ENCODE measurements at places on chromosomes 2 and 18.
A peak's percentile ranks its signal among the peaks of the same experiment; 100 is the strongest.

DNA sequence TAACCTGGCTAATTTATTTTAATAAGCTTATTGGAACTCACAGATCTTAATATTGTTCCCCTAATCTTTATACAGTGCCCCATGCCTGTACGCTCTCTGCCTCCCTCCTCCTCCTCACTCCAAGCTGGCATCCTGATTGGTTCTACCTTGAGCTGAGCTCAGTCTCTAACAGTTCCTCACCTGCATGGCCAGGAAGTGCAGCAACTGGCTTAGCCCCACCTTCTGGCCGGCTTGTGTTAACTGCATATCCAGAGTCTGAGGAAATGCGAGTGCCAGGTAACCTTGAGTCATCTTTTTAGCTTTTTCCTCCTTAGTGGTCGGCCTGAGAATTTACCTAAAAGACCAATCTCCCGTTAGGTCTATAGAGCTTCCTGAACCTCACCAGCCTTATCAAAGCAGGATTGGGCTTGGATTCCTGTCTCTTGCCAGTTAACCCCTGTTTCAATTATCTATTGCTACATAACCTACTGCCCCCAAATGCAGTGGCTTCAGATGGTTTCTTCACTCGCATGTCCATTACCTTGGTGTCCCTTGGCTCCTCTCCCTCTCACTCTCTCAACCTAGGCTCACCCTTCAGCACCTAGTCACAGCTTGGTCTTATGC lies 89.5 kb upstream of the STK39 start:
- DNase-seq, result peak; percentile 54

GRCh38 chr2:2806711-2807110 lies 475.6 kb upstream of the MYT1L start:
- DNase-seq, result no peak

- DNase-seq, result no peak
These were observed 19.9 kb upstream of the SCN7A start for GRCh38 chr2:166513952-166514351.

DNA sequence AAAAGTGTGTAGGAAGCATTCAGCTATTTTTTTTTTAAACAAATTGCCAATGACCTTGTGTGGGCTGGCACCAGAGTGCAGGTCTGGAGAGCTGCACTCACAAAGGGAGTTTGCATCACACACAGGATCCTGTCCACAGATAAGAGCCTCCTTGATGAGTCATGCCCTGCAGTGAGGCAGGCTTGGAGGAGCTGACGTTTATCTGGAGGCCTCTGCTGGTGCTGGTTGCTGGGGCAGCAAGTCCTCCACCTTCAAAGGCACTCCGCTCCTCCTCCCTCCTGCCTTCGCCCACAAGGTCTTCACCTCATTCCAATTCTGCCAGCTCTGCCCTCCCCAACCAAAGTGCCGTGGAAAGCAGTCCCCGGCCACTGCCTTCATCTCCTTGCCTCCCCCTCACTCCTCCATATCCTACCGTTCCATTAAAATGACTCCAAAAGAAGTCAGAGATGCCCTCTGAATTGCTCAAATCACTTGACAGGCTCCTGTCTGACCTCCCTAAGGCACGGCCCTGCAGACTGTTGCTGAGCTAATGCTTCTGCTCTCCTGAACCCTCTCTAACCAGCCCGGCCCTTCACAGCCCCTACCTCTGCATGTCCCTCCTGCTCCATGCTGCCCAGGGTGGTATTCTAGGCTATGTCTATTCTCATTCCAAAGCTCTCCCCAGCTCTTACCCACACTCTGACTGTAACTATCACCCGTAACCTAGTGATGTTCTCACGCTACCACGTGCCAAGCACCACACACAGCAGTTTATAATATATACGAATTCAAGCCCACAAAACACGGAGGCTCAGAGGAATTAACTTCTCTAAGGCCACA lies 30.9 kb downstream of the LONRF2 start:
- peak; percentile 54 for DNase-seq

DNA sequence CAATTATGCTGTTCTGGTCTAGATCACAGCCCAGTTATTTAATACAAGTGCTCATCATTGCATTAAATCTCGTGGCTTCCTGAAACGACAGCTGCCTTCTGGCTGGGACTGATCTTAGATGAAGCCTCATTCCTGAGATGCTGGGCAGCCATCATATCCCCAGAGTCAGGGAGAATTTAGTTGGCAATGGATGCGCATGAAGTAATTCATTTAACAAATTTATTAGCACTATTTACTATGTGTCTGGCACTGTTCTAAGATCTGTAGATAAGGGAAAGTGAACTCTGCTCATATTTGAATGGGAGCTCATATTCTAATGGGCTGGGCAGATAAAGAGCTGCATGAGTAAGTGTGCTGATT lies 244.7 kb downstream of the KCNS3 start:
- no peak for DNase-seq

- no peak for DNase-seq
These were observed 199.4 kb downstream of the CYRIA start for GRCh38 chr2:16466133-16466820.

GRCh38 chr2:14535156-14535555 lies 97.4 kb upstream of the LRATD1 start:
- no peak for DNase-seq

GRCh38 chr2:64296695-64297346 lies 152.6 kb upstream of the PELI1 start:
- no peak for DNase-seq

GRCh38 chr2:166671235-166671634 lies 177.2 kb upstream of the SCN7A start:
- DNase-seq, result no peak

DNA sequence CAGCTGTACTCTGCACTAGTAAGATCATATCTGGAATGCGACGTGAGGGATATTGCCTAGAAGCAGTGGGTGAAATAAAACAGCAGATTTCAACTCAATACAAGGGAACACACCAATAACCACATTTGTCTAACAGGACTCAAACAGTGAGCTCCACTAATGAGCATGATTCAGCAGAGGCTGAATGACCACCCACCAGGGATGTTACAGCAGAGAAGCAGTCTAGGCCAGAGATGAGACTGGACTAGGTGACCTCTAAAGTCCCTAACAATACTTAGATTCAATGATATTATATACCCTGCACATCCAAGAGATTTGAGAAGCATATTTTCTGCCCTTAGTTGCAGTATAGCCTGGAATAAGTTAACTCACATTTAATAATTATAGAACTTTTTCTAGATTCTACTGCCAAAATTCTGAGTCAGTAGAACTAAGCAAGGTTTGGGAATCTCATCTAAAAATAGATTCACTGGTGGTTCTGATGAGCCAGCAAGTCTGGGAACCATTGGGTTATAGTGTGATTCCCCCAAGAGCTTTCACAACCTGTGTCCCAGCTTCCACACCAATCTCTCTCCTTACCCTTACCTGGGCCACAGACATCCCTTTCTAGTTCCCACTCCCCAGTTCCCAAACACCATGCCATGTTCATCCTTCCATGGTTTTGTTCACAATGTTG lies 6.3 kb downstream of the THOC1 start:
- no peak for DNase-seq

DNA sequence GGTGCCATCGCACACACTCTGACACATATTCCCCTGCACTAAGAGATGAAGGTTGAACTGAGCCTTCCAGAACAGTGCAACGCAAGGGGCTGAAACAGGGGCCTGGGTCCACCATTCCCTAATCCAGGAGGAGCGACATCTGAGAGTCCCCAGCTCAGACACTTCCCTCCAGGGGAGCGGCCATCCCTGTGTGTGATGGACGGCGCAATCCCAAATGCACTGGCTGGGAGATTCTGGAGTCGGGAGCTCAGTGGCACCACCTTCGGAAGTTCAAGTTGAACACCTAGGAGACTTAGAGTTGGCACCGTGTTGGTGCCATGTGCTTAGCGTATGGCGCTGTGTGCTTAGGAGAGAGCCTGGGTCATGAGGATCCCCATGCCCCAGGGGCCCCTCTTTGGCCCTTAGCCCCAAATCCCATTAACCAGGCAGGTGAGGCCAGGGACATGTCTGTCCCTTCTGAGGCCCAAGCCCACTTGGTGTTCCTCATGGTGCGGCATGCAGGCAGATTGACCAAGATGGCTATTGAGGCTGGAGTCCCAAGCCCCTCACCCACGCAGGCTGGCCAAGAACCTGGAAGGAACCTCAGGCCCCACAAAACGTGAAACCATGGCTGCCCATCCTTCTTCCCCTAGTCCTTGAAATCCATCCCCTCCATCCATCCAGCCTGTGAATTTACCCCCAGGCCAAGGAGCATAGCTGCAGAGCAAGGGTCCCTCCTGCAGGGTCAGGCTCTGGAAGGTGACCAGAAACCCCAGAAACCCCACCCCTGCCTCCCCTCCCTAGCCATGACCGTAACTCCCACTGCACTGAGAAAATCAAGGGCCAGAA lies 114.1 kb upstream of the OTOS start:
- no peak for DNase-seq

- no peak for DNase-seq
These were observed 74.2 kb upstream of the TFCP2L1 start for GRCh38 chr2:121359170-121359569.

DNA sequence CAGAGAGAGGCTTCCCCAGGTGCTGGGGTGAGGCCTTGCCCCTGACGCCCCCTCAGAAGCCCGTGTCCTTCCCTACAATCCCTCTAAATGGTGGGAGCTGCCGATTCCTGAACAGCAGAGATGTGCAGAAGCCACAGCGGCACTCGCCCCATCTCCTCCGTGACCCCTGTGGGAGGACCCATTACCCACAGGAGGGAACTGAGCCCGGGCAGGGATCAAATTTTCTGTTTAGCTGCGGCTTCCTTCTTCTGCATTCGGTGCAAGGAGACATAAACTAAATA lies 181.2 kb upstream of the RAB6C start:
- no peak for DNase-seq

DNA sequence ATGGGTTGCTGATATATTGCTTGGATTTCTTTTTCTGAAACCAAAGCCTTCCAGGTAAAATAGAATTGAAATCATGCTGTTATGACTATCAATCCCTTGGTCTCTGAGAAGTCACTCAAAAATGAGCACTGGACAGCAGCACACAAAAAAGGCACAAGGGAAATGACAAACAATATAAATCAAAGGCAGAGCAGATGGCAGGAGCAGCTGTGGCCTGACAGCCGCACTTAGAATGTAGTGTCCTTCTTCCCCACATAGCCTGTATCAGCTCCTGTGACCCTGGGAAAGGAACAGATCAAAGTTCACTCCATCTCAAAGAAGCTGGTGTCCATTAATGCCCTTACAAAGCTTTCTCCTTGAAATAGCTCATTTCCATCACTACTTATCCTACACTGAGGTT lies 326.7 kb downstream of the SUCLG1 start:
- DNase-seq, result no peak

DNA sequence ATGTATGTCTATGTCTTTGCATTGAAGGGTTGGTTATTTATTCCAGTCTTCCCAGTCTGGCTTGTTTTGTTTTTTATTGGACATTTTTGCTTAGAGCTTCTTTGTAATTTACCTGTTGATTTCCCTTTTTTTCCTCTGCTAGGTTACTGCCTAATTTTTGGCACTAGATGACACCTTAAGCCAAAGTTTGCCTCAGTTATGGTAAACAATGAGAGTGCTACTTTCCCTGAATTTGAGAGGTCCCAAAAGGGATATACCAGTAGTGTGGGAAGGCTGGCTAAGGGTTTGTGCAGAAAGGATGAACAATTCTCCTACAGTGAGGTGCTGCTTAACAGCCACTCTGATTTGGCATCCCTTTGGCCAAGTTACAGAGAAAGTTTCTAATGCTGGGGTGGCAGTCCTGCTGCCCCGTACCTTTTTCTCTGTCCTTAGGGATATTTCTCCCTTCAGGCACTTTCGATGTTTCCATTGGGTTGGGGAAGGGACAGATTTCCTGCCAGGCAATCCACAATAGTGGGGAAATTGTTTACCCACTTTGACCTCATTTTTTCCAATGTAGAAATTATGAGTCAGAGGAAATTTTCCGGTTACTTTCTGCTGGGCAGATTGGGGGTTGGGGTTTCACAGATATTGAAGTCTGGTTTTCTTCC lies 354.9 kb downstream of the PTPRM start:
- DNase-seq, result no peak

- no peak for DNase-seq
These were observed 114.5 kb upstream of the SMAD2 start for GRCh38 chr18:48044944-48045343.

DNA sequence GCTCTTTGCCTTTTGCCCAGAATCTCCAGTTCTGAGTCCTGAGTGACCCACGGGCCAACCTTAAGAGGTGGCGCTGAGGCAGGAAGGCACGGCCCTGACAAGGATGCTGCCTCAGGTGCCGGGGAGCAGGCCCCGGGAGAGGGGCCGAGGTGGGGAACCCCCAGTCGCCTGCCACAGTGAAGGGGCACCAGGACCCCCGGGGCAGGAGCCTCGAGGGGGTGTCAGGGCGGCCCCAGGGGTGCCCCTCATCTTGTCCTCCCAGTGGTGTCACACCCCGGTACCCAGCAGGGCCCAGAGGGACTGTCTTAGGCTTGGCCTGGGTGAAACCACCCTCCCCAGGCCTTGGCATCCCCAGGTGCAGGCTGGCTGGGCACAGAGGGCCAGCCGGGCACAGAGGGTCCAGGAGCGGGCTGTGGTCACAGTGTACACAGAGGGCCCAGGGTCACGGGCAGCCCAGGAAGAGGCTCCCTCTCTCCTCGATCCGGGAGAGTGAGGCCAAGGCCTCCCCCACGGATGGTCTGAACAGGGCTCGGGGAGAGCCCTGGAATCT lies 1.0 kb downstream of the PDCD1 start:
- no peak for DNase-seq

- no peak for DNase-seq
These were observed 154.1 kb downstream of the FHOD3 start for GRCh38 chr18:36451454-36452251.

DNA sequence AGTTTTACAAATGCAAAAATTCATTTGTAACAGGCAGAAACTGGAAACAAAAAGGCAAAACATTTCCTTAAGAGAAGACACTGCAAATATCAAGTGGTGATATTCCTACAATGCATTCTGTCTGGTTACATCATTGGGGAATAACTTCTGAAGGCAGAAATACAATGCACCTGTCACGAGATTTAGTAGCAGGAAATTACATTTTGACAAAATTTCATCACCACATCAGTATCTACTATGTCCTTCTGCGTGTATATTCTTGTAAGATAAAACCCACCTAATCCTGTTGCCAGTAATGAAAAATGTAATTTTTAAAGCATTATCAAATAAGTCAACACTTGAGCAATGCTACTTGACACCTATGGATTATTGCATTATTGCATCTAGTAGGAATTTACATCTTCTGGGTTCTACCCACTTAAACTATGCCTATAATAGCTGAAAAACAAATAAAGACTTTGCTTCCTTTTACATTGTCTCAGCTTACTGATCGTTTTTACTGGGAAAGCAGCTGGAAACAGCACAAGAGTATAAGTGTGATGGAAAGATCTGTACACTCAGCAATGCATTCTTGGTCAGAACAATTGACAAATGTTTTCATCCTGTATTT lies 59.5 kb downstream of the IRS1 start:
- no peak for DNase-seq

GRCh38 chr2:8568543-8569302 lies 113.1 kb upstream of the ID2 start:
- no peak for DNase-seq

GRCh38 chr2:133525613-133526529 lies 42.4 kb downstream of the NCKAP5 start:
- no peak for DNase-seq

All from stimulated activated CD4-positive, alpha-beta T cell treated with anti-CD3 and anti-CD28 coated beads, Interleukin-4, amount 100 ng/mL, for 24 hours (primary cell).